ENCODE measurements at places on chromosomes 2 and 18.

DNA sequence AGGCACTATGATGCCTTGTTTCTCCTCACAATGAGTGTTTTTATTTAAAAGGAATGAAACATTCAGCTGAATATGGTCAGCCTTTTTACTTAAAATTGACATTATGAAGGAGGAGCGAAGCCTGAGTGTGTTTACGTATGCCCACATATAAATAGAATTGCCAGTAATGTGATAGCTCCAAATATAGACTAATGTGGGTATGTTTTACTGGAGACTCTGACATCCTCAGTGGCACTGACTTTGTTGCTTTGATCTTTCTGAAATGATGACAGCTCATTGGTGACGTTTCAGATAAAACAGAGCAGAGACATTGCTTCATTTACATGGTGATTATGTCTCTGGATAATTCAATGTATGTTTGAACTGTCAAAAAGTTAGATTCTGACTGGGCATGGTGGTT, 167.0 kb downstream of the MGAT5 start:
- DNase-seq: no peak

DNA sequence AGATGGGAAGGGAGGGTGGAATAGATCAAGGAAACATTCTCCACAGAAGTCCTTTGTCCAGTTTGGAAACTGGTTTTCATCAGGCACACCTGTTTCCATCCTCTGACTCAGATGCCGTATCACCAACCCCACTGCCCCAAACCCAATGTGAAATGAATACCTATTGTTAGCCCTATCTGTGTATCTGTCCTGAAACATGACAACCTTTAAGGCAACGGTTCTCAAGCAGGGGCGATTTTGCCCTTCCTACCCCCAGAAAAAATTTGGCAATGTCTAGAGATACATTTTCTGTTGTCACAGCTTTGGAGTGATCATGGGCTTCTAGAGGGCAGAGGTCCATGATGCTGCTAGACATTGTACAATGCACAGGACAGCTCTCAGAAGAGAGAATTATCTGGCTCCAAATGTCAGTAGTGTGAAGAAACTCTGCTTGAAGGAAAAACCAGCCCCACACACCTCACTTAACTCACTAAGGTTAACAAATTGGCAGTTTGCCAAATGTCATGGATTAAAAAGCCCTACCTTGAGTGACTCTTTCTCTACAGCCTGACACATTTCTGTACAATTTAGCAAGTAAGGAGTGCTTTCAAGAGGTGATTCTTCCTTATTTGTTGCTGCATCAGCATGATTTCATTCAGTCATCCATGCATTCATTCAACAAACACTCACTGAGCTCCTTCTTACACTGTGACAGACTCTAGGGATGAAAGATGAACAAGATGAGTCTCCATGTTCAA, 3.4 kb downstream of the SCTR start:
- no peak for DNase-seq

- DNase-seq: peak; percentile 64
Measured at GRCh38 chr2:144183727-144184126, 336.2 kb downstream of the ZEB2 start.

DNA sequence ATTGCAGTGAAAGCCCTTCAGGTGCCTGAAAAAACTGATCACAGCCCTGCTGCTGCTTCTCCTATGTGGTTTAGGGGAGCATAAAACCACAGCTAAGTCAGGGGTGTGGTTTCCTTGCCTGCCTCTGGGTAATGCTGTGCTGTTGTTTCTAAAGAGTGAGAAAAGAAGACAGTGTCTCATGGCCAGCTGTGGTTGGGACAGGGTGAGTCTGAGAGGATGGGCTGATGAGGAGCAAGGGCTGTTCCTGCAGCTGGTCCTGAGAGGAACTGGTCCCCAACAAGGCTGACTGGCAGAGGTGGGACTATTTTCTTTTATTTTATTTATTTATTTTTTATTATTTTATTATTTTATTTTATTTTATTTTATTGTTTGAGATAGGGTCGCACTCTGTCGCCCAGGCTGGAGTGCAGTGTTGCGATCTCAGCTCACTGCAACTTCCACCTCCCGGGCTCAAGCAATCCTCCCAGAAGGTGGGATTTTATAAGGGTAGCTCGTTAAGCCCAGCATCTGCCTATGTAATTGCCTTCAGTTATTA, 236.7 kb downstream of the FHOD3 start:
- no peak for DNase-seq

- no peak for DNase-seq
Measured at GRCh38 chr2:124241-124880, 78.1 kb upstream of the FAM110C start.

GRCh38 chr2:129378186-129378585, 601.3 kb upstream of the RAB6C start:
- DNase-seq: no peak

DNA sequence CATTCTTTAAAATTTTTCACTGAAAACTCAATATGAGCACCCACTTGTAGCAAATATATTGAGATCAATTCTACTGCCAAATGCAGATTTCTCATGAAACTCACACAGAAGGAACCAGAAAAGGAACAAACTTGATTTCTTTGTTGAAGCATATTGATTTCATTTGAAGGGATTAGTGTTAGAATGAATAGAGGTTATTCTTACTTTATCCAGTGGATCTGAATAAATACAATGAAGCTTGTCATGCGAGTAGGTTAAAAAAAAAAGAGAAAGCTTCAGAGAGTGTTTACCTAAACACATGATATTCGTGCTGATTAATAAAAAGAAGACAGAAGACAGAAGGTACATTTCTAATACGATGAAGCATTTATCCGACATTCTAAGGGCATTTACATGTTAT, 226.7 kb upstream of the ZSWIM2 start:
- DNase-seq: no peak

DNA sequence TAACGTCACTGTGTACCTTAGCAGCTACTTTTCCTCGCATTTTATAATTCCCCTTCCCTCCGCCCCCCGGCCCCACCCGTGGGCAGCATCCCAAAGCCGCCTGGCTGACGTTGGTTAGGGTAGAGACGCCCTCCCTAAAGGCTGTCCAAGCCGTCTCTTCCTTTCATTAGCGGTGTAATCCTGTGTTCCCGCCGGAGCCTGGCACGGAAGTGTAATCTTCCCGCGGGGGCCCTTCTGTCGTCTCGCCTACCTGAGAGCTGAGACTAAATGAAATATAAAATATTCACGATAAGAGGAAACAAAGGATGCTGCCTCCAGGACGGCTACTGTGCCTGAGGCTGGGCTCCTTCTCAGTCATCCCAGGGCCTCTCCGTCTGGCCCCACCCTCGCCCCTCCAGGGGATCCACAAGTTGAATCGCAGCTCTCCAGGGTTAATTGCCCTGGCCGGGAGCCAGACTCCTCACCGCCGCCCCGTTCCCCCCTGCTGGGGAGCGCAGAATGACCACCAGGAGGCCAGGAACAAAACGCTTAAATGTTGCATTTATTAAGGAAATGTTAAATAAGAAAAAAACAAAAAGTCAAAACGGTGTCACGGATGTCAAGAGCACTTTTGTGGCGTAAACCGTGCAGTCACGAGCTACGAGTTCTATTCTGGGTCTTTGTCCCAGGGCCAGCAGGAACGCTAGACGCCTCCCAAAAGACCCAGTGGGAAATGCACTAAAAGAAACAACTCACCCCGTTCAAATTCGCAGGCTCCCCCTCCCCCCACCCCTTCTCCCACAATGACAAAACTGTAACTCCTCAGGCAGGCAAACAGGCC, 1.5 kb downstream of the RPRM start:
- no peak for DNase-seq

DNA sequence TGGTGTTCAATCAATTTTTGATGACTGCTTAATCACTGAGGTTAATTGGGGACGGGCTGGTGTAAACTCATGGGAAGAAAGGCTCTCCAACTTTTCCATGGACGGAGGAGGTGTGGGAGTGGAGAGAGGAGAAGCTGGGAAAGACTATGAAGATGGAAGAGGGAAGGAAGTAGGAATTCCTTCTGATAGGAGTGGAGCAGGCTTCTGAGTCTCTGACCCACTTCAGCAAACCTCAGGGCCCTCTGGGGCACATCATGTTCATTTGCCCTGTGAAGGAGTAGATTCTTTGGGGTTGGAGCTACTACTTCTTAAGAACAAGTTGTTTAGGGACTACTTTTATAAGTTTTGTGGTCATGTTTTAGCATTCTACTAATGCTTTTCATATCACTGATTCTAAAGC, 87.0 kb upstream of the MAP4K3 start:
- DNase-seq: no peak

DNA sequence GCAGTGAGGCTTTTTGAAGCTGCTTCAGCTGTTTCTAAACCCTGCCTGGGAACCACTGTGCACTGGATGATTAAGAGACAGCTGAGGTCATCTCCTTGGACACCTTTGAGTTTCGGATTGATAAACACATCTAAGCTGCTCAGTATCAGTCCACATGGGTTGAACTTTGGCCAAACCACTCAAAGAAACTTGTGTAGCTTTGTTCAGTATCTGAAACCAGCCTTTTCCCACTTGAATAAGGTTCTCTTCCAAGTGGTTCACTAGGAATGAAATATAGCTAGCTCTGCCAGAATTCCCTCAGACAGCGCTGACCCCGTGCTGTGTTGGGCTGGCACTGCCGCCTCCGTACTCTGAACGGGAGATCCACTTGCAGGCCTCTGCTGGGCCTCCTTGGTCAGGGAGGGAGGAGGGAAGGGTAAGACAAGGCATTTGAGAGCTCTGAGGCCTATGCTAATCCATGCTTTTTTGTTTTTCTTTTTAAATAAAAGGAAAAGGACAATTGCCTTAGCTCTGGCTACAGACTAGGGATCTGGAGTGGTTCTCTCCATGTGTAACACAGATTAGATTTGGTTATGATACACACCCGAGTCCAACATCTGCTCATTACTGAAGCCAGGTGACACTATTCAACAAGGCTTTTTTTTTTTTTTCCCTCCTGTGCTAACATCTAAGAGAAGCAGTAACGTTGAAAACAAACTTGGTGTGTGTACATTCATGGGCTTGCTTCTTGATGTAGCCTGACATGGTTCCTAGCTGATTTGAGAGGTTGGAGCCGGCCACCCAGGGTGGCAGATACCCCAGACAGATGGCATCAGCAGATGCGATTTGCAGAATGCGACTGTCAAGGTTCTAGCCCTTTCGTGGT, 67.7 kb downstream of the NCK2 start:
- DNase-seq: no peak

DNA sequence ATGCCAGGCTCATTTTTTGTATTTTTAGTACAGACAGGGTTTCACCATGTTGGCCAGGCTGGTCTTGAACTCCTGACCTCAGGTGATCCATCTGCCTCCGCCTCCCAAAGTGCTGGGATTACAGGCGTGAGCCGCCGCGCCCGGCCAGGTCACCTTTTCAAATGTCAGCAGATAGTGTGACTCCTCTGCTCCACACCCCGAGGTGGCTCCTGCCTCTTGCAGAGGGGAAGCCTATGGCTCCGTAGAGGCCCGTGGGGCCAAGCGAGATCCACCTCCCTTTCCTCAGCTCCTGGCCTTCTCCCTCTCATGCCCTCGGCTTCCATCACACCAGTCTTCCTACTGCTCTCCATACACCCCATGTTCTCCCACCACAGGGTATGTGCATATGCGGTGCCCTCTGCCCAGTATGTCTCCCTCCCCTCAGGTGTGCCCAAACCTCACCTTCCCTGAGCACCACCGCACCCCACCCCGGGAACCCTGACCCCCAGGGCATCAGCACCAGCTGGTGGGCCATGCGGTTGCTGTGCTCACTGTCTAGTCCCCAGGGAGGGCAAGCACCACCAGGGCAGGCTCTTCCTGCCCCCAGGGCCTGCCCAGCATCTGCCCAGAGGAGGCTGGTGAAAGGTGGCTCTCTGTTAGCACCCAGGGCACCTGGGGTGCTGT, 10.7 kb downstream of the GPR17 start:
- no peak for DNase-seq

GRCh38 chr18:74126684-74127655, 20.7 kb downstream of the FBXO15 start:
- DNase-seq: no peak

DNA sequence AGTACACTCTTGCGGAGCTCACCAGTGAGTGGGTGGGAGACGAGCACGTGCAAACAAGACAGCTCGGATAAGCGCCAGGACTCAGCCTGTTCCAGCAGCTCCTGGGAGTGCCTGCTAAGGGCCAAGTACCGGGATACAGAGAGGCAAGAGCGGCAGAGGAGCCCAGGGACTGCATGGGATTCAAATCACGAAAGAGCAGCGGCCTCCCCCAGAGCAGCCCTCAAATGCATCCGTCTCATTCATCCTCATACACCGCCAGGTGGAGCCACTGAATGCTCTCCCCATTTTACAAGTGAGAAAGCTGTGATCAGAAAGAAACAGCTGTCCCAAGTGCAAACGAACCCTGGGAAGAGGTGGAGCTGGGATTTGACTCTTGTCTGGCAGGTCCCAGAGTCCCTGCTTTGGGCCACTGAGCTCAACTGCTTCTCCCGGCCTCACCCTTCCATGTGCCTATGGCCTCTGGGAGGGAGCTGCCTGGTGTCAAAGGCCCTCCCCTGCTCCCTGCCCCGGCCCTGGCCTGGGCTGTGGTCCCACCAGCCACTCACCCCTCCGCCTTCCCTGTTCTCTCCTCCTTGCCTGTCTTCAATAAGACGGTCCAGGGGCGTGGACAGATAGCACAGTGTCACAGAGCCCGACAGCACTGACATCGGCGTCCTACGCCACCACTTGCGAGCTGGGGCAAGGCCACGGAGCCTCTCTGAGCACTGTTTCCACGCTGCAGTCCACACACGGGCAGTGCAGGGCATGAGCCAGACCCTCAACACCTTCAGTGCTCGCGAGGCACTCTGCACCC, 72.8 kb upstream of the TAF1B start:
- no peak for DNase-seq

DNA sequence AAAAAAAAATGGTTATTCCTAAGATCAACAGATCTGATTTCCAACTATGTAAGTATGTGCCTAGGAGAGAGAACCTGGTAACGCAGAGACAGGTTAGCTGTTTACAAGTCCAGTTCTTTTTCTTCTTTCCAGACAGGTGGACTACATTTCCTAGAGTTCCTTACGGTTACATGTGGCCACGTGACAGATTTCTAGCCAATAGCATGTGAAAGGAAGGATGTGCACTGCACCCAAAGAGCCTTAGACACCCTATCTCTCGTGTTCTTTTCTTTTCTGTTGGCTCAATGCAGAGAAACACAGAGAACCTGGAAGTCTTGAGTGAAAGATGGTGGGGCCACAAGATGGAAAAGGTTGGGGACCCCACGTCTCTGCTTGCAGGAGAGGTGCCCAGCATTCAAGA, 375.9 kb downstream of the TNS1 start:
- DNase-seq: no peak

DNA sequence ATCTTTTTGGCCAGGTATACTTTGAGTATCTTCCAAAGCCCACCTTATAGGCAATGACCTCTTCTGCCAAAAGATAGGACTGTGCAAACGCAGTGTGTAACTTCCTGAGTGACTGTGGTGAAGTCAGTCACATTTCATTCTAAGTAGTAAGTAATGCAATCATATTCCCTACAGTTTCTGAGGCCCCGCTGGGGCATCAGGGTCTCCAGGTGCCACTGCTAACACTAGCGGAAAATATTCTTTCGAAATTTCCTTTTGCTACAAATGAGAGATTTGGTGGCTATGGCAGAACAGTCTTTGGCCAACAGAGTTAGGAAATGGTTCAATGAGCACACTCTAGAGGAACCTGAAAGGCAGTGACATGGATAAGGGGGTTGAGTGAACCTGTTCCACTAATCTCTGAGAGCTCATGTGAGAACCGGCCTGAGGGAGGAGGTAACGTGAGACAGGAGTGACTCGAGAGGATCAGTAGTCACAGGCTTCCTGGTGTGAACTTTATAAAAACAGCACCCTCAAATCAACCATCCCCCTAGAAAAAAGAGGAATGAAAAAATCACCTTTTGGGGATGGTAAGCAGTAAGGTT, 102.6 kb upstream of the LPIN2 start:
- DNase-seq: no peak

All from NCI-H1048 (cell line).